KBM-7 (cell line): ENCODE measurements at places on chromosomes 4 and X.

DNA sequence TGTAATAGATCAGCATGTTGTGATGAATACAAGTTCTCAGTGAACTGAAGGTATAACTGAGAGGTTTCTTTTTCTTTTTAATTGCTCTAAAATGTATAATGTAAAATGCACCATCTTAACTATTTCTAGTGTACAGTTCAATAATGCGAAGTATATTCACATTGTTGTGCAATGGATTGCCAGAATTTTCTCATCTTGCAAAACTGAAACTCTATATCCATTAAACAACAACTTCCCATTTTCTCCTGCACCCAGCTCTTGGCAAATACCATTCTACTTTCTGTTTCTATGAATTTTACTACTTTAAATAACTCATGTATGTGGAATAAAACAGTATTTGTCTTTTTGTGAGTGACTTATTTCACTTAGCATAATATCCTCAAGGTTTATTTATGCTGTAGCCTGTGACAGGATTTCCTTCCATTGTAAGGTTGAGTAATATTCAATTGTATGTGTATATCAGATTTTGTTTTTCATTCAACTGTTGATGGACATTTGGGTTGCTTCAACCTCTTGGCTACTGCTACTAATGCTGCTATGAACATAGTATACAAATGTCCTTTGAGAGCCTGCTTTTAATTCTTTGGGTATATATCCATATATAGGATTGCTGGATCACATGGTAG lies 53.5 kb upstream of the NPFFR2 start:
- no peak for DNase-seq

GRCh38 chr4:22391551-22391950 lies 124.3 kb downstream of the ADGRA3 start:
- no peak for DNase-seq

- DNase-seq: no peak
Measured at GRCh38 chrX:39907964-39908661, 189.6 kb downstream of the BCOR start.

DNA sequence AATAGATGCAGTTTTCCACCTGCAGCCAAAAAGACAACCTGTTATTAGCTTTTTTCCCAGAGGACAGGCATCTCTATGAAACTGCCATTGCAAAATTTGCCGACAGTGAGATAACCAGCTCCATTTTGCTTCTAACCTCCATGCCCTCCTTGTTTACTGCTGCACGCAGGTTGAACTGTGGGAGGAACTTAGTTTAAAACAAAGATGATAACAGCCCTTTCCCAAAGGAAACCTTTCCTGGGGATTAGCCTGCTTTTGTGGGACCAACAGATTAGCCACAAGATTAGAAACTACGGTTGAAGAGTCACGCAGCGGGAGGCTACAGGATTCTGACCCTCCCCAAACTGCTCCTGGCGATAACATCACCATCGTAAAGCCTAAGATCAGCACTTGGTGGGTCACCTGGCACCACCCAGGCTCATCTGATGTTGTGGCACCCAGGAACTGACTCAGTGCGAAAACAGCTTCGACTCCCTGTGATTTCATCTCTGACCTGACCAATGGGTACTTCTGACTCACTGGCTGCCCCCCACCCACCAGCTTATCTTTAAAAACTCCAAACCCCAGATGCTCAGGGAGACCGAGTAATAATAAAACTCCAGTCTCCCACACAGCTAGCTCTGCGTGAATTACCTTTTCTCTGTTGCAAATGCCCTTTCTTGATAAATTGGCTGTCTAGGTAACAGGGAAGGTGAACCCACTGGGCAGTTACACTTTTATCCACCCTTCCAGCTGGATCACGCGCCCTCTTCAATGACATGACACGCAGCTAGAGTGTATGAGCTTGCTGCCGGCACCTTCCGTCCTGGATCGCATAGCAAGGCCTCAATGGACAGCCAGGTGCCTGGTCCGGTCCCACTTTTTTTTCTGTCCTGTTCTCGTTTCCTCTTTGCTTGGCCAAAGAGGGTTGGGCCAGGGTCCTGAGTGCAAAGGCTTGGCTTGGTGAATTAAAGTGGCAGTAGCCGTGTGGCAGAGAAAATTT lies 27.2 kb downstream of the NOP14 start:
- DNase-seq: no peak

DNA sequence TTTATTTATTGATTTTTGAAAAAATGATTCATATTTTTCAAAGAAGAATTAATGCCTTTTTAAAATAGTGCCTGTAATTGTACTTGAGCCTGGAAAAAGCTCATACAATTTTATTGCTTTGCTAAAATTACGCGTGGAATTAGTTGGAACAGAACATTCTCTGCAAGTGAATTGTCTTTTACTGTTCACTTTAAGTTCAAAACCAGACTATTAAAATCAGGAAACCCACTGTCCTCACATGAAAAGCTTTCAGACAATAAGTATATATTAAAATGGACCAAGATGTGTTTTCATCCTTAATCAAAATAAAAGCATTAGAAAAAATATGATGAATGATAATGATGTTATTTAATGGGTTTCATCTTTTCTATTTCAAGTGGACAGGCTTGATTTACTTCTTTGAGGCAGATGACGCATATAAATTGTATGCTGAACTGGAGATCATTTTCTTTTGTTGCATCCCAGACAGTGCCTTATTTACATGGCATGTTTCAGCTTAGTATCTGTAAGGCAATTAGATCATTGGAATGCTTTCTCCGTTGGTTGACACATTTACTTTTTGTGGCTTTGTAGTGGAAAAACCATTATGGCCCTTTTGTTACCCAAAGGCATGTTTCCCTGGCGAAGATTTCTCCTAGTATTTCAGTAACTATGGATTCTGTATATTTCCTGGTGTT lies 299.0 kb upstream of the MAGEC2 start:
- no peak for DNase-seq
